ENCODE measurements at places on chromosomes 11 and 22.

DNA sequence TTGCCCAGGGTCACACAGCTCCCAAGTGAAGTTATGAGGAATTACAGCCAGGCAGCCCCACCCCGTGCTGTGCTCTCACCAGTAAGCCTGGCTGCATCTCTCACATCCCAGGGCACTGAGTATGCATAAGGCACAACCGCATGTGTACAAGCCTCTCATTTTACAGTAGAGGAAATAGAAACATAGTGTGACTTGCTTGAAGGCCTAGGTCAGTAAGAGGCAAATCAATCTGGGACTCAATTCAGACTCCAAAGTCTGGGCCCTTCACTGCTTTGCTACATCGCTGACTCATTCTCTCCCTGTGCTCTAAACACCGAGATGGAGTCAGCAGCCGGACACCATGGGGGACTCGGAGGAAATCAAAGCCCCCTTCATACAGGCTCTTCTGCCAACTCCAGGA lies 7.9 kb downstream of the ABTB2 start:
- DNase-seq, result no peak

GRCh38 chr11:2409126-2409525 lies 8.6 kb downstream of the TSSC4 start:
- no peak for DNase-seq

DNA sequence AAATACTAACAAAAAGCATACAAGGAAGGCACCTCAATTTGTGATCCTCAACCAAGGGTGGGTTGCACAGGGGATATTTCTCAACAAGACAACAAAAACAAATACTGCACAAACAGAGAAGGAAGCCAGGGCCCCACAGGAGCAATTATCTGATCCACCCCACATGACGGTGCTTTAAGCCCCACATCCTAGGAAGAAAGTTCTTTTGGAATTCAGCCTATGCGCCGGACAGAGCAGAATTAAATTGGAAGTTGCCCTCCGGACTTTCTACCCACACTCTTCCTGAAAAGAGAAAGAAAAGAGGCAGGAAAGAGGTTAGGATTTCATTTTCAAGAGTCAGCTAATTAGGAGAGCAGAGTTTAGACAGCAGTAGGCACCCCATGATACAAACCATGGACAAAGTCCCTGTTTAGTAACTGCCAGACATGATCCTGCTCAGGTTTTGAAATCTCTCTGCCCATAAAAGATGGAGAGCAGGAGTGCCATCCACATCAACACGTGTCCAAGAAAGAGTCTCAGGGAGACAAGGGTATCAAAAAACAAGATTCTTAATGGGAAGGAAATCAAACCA lies 40.6 kb downstream of the OSBP start:
- DNase-seq, result no peak

DNA sequence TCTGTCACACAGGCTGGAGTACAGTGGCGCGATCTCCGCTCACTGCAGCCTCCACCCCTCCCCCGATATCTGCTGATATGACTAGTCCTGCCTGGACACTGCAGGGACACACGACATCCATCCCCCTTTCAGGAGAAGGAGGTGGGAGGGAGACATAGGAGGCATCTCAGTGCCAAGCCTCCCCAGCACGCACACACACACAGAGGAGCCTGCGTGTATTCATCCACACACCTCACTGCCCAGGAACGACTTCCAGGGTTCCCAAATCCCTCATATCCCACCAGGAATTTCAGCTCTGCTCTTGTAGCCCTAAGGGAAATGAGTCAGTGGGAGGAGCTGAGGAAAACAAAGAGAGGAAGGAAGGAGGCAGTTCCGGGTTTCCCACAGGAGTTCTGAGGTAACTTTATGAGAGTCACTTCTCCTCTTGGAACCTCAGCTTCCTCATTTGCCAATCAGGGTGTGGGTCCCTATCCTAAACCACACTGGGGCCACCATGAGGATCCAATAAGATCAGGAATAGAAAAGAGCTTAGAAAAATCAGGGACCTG lies 37.2 kb upstream of the ACER3 start:
- DNase-seq, result no peak

DNA sequence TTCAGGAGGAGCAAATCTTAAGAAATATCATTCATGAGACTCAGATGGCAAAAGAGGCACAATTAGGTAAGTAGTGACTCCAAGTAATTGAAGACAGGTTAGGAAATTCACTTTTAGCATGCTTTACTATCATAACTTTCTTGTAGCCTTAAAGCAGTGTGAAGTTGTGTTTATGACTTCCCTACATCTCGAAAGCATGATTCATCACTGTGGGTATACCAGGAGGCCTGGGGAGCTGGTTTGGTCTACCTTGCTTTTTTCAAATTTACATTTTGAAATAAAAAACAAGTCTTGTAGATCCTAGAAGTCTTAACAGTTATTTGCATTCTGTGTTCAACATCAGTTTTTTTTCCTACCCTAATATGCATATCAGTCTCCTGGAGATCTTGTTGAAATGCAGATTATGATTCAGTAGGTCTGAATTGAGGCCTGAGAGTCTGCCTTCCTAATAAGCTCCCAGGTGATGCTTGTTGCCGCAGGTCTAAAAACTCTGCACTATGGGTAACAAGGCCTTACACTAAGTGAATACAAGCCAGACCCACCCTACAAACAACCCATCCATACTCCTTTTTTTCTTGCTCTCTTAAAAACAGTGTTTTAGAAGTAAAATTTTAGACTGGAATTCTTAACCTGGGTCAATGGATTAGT lies 41.4 kb downstream of the TTC17 start:
- no peak for DNase-seq

- DNase-seq, result no peak
Measured at GRCh38 chr11:129404731-129405130, 29.1 kb downstream of the BARX2 start.

DNA sequence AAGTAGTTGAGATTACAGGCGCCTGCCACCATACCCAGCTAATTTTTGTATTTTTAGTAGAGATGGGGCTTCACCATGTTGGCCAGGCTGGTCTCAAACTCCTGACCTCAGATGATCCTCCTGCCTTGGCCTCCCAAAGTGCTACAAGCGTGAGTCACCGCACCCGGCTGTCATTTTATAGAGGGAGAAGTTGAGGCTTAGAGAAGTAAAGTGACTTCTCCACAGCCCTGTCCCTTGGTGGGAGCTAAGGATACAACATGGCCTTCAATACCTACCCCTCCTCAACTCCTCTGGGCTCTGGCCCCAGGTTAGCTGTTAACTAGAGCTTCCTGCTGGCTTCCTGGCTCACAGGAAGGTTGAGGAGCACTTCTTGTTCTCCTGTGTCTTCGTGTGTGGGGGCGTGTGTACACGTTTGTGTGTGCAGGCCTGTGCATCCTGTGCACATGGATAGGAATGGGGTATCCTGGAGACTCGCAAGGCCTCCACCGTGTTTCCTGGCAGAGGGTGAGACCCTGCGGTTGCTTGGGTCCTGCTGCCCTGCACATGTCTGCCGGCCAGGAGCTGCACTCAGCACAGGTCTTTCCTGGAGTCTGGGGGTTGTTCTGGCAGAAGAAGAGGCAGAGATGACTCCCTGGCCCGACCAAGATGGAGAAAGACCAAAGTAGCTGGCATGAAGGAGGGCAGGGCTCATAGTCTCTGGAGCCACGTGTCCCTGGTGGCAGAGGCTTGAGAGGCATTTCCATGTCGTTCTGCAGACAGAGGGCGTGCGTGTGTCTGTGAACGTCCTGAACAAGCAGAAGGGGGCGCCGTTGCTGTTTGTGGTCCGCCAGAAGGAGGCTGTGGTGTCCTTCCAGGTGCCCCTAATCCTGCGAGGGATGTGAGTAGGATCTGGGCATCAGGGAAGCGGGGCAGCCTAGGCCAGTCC lies 2.4 kb downstream of the SIDT2 start:
- peak; percentile 50 for DNase-seq

- DNase-seq, result no peak
Measured at GRCh38 chr11:13332124-13332523, 54.5 kb downstream of the BMAL1 start.

- DNase-seq, result no peak
Measured at GRCh38 chr11:16883174-16883573, 131.0 kb downstream of the PLEKHA7 start.

- no peak for DNase-seq
Measured at GRCh38 chr11:108871152-108871551, 206.3 kb downstream of the DDX10 start.

DNA sequence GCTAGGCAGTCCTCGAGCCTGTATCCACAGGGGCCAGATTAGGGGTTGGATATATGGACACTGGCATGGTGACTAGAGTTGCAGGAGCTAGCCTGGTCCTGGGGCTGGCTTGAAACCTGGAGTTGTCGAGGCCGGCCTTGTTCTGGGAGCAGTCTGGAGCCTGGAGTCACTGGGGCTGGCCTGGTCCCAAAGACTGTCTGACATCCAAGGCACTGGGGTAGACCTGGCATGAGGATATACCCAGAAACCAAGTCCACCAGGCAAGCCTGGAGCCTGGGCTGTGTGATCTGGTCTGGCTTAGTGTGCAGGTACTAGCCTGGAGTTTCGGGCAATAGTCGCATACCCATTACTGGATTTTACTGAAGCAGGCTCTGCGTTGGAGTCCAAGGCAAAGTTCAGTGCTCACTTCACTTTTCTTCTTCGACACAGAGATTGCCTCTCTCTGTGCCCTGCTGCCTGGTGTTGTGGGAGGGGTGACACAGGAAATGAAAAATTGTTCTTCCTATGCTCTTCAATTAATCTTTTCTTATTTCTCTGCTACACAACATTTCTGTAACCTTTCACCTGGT lies 4.3 kb upstream of the GLYATL1 start:
- DNase-seq, result no peak

- DNase-seq, result peak; percentile 100
Measured at GRCh38 chr11:68459886-68460740, 439 bp upstream of the PPP6R3 start.

- no peak for DNase-seq
Measured at GRCh38 chr11:91220476-91221202, 997.8 kb upstream of the CHORDC1 start.

GRCh38 chr11:60847281-60847680 lies 5.4 kb downstream of the CCDC86 start:
- no peak for DNase-seq

GRCh38 chr22:46083383-46084350 lies 66.7 kb upstream of the PPARA start:
- DNase-seq, result no peak

GRCh38 chr11:10930972-10931760 lies 73.3 kb upstream of the ZBED5 start:
- DNase-seq, result peak; percentile 54

- DNase-seq, result no peak
Measured at GRCh38 chr11:106152013-106152412, 74.6 kb downstream of the AASDHPPT start.

DNA sequence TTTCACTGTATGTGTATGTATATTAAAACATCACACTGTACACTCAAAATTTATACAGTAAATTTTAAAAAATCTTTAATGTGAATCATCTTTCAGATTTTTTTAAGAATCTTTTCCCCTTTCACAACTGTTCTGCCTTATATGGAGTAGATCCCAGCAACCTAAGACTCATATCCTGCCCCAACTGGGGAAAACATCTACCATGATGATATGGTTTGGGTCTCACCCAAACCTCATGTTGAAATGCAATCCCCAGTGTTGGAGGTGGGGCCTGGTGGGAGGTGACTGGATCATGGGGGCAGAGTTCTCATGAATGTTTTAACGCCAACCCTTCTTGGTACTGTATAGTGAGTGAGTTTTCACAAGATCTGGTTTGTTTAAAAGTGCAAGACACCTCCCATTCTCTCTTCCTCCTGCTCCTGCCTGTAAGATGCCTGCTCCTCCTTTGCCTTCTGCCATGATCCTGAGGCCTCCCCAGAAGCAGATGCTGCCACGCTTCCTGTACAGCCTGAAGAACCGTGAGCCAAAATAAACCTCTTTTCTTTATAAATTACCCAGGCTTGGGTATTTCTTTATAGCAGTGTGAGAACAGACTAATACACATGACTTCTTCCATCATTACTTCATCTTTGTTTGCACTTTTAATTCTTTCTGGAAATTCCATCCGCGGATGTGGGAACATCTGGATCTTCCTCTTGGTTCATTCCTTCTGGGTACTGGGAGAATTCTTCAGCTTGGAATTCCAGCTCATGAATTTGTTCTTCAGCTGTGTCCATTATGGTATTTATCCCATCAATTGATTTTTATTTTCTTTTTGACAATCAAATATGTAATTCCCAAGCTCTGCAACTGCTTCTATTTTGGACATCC lies 36.9 kb downstream of the LINC01488 start:
- DNase-seq, result no peak

- no peak for DNase-seq
Measured at GRCh38 chr11:2980168-2980840, 11.8 kb downstream of the NAP1L4 start.

DNA sequence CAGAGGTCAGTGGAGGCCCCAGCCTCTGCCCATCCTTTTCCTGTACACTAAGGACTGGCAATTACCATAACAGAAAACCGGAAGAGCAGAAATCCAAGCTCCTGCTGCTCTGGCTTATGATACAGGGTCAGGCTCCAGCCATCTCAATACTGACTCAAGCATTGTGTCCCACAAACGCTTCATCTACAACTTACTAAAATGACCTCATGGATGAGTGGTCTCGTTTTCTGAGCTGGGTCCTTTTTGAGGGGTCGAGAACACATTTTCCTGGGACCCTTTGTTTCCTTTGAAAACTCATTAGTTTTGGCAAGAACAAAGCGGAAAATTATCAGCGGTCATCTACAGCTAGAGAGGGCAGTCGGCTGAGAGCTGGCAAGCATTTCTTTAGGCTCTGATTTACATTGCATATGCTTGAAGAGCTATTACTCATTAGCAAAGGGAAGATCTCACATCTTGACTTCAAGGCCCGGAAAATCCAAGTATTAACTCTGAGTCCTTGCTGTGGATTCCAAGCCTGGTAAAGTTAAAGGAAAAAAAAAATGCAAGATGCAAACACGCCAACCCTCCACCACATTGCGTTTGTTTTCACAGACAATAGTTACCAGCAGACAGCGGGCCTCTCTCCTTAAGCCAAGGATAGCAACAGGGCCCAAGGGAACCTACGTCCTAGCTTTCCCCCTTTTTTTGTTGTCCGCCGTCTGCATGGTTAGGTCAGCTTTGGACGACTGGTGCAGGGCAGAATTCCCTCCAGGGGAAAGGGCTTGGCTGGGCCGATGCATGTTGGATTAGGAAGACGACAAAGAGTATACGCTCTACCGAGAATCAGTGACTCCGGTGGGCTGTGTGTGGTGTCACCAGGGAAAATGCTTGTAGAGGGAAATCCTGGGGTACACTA lies 1.8 kb downstream of the TESMIN start:
- no peak for DNase-seq

DNA sequence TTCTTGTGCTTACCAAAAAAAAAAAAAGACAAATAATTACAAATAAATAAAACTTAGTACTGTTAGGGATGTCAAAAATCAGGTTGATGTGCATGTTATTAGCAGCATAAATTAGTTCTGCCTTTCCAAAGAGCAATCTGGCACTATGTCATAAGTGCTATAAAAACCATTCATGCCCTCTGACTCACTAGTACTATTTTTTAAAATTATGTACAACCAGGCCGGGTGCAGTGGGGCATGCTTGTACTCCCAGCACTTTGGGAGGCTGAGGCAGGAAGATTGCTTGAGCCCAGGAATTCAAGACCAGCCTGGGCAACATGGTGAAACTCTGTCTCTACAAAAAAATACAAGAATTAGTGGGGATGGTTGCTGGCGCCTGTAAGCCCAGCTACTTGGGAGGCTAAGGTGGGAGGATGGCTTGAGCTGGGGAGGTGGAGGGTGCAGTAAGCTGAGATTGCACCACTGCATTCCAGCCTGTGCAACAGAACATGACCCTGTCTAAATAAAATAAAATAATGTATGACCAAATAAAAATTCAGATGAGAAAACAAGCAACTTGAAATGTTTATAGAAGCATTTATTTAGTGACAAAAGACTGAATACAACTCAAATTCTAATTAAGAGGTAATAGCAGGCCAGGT lies 25.3 kb downstream of the UEVLD start:
- DNase-seq, result no peak

GRCh38 chr11:128207861-128208321 lies 379.5 kb downstream of the ETS1 start:
- DNase-seq, result no peak

GRCh38 chr11:109077291-109077920 lies 344.6 kb upstream of the C11orf87 start:
- no peak for DNase-seq

Measured in substantia nigra (tissue), 51 donors.